ENCODE measurements at places on chromosomes 7 and 10.

- no peak for DNase-seq
Observed at GRCh38 chr7:50431316-50431715, 18.8 kb downstream of the FIGNL1 start.

GRCh38 chr10:73182568-73182967 lies 14.6 kb downstream of the FAM149B1 start:
- no peak for DNase-seq

DNA sequence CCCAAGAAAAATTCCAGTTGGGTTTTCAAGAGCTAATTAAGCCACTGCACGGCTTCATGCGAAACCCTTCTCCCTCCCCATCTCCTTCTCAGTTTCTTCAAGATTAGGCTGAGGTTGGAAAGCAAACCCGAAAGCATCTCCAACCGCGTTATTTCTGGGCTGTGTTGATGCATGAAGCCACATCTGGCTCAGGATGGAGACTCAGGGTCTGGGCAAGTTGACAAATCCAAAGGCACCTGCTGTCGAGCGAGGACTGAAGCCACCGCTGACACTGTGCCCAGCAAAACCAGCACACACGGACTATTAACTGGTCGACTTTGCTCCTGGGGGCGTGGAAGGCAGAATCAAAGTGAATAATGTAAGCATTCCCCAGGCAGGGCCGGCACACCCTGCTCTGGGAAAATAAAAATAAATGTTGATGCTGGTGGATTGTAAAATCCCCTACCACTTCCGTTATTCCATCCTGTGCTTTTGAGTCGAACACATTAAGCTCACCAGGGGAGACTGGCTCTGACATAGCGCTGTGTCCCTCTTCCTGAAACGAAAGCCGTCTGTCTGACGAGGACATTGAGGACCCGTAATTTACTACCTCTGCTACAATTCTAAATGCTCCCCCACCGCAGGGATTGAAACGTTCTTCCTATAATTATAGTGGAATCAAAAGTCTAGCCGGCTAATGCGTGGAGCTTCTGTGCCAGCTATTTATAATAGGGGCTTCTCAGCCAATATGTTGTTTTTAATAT lies 269.8 kb downstream of the ADARB2 start:
- no peak for DNase-seq

DNA sequence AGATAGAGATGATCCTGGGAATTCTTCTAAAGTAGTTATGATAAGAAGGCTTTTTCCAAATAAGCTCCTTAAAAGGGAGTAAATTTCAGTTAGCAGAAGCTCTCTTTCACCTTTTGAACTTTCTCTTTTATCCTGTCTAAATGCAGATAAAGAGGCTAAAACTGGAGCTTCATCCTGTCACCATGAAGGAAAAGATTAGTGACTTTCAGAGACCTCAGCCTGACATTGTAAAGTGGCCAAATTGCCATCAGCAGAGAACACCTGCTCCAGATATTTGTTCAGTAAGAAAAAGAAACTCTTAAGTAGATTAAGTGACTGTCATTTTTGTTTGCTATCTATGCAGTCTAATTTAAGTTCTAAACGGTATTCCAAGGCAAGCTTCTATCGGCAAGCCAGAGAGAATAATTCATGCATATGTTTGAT lies 18.3 kb downstream of the VWDE start:
- DNase-seq: peak; percentile 31

GRCh38 chr10:126060261-126060931 lies 164.0 kb downstream of the FANK1 start:
- DNase-seq: no peak

DNA sequence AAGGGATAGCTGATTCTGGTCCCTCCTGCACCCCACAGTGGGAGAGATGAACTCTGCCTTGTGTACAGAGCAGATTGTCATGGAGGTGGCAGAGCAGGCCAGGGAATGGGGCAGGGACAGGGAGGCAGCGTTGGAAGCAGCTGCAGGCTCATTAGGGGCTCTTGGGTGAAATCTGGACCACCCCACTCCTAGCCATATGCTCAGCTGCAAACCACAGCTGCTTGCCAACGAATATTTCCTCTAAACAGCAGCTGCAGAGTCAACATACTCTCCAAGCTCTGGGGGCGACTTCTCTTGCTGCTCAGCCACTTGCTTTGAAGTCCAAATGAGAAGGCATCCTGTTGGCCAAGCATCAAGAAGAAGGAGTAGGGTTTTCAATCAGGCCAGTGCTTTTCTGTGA lies 302.3 kb upstream of the AUTS2 start:
- no peak for DNase-seq

DNA sequence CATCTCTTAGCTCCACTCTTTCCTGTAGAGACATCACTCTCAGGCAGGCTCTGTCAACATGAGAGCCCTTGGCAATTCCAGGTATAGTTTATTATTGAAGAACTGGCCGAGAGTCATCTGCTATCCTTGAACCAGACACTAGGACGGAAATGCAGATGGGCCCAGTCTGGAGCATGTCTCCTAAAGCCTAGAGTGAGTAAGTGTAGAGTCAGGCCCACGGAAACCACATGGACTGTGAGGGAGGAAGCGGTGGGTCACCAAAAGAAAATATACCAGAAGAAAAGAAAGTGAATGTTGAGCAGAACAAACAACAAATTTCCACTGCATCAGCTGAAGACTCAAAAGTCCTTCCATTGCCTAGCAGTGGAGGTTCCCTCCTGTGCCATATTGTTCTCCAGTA lies 15.7 kb upstream of the RELN start:
- no peak for DNase-seq

DNA sequence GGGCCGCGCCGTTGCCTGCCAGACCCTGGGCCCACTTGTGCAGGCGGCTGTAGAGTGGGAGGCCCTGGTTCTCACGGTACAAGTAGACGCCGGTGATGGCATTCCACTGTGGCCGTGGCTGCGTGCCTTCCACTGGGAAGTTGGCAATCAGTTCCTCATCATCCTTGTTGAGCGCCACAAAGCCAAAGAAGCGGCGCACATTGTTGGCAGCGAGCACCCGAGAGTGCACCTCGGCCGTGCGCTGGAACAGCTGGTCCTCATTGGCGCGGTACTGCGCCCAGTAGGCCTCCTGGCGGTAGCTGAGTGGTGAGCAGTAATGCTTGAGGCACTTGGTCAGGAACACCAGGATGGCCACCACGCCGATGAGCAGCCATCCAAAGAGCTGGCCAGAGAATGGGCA lies 5.0 kb downstream of the CALHM2 start:
- no peak for DNase-seq

DNA sequence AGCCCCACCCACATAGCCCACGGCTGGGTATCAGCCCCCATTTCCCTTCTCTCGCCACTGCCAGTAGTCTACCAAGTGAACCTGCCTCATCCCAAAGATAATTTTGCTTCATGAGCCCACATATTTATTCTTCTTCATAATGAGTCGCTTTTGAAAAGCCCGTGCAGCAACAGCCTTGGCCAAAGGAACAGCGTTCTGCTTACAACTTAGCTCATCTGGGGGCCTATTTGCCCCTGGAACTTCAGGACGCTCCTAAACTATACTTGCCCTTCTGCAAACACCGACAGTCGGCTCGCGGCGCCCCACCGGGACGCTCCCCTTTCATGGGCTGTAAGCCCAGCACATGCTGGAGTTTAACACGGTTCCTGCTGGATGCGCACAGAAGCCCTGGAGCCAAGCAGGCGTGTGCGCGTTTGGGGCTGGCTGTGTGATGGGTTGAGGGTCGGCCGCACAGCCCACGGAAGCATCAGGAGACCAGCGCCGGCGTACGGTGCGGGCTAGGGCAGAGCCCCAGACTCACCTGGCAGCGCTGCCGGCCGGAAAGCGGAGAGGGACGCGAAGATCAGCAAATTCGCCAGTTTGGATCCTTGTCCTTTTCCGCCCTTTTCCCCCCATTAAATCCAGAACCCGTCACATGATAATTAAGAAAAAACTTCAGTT lies 370 bp downstream of the TMEM60 start:
- no peak for DNase-seq

- DNase-seq: no peak
Observed at GRCh38 chr7:151672716-151673115, 153.0 kb upstream of the RHEB start.

- no peak for DNase-seq
Observed at GRCh38 chr10:69910561-69910960, 108.9 kb downstream of the COL13A1 start.

DNA sequence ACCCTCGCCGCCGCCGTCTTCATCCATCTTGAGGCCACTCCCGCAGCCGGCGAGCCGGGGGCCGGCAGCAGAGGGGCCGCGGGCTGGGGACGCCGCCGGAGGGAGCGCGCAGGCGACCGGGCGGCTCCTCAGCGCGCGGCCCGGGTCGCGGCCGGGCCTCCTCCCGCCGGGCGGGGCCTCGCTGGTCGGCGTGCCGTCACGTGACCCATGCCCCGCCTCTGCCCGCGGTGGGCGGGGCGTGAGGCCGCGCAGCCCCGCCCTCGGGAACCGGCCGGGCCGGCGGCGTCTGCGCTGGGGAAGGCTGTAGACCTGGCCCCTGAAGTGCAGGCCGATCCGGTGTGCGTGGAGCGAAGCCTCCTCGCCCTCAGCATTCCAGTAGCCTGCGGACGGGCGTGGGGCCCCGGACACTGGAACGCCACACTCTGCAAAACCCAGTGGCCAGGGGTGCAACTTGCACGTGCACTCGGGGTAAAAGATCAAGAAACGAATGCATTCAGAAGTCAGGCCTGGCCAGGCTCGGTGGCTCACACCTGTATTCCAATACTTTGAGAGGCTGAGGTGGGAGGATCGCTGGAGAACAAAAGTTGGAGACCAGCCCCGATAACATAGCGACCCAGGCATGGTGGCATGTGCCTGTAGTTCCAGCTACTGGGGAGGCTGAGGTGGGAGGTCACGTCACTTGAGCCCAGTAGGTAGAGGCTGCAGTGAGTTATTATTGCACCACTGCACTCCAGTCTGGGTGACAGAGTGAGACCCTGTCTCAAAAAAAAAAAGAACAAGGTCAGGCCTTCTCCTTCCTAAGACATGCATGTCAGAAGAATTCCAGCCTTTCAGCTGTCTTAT lies at the start of gene CYTH3:
Gene CYTH3 (minus strand): TSS at position 144 of the 843 bp plus-strand sequence. CDS start 117 bp downstream, at position 27.
- peak; percentile 66 for DNase-seq

- DNase-seq: no peak
Observed at GRCh38 chr10:112946649-112947048, 3.4 kb upstream of the TCF7L2 start.

DNA sequence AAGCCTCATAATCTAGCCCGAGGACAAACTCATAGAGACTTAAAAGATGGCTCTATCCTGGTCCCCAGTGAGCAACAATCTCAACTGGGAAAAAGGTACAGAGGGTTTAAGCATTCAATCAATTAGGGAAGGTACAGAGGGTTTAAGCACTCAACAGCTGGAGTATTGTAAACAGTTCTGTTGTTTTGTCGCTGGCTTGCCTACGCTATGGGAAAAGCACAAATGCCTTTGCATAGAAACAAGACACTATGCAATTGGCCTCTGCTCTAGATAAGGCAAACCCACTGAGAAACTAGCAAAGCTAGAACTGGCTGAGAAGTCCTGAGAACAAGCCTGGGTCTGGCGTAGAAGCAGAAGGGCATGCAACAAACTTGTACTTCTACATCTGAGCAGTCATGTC lies 69.3 kb downstream of the GFRA1 start:
- no peak for DNase-seq

GRCh38 chr7:137943132-137943551 lies 58.7 kb downstream of the CREB3L2 start:
- no peak for DNase-seq

GRCh38 chr7:90917539-90917938 lies 321.4 kb downstream of the CDK14 start:
- DNase-seq: no peak

- DNase-seq: no peak
Observed at GRCh38 chr7:2701832-2702593, 14.0 kb downstream of the AMZ1 start.

DNA sequence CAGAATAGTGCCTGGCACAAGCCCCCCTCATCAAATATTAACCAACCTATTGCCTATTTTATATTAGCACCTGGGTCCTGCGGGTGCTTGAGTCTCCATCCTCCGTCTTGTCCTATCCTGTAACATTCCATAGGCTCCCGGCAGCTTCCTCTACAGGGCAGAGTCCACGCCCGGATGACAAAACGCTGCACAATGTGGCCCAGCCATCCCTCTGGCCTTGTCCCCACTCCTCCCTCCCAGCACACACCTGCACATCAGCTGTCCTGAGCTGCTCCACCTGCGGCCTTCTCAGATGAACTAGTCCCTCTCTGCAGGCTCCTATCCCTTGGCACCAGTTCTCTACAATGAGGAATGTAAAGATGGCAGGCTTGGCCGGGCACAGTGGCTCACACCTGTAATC lies 153.5 kb upstream of the PDE1C start:
- DNase-seq: no peak

- no peak for DNase-seq
Observed at GRCh38 chr10:89838044-89838615, 136.7 kb downstream of the KIF20B start.

GRCh38 chr7:84948634-84949033 lies 238.2 kb downstream of the SEMA3D start:
- DNase-seq: no peak

DNA sequence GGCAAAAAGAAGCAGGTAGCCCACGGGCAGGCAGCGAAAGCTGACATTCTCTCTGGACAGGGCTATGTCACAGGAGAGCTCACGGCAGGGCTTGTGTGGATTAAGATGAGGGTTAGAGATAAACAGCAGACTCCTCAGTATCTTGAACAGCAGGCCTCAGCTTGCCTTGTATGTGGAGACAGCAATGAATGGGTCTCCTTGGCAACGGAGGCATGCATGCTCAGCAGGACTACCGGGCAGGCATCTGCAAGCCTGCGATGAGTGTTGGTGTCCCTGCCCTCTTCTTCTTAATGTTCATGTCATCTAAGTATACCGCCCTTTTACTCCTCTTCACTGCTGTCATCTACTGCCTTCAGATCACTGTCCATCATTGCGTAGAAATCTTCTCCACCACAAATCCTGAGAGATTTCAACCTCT lies 81.9 kb upstream of the C1GALT1 start:
- DNase-seq: no peak

DNA sequence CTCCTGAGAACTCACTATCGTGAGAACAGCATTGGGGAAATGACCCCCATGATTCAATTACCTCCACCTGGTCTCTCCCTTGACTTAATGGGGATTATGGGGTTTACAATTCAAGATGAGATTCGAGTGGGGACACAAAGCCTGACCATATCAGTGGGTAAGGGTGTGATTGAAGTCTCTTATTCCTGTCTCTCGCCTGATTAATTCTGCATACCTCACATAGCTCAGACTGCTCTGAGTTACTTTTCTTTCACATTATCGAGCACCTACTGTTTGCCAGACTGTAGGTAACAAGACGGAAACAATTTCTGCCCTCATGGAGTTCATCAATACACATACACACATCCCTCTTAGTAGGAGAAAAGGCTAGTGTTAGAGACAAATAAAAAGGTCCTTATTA lies 25.0 kb downstream of the CISD1 start:
- no peak for DNase-seq

Data from NCI-H510A (cell line).